AG08395 (cell line): ENCODE measurements at places on chromosomes 3 and 15.

- DNase-seq: no peak
Observed at GRCh38 chr3:103672346-103672745, 1237.5 kb downstream of the ZPLD1 start.

DNA sequence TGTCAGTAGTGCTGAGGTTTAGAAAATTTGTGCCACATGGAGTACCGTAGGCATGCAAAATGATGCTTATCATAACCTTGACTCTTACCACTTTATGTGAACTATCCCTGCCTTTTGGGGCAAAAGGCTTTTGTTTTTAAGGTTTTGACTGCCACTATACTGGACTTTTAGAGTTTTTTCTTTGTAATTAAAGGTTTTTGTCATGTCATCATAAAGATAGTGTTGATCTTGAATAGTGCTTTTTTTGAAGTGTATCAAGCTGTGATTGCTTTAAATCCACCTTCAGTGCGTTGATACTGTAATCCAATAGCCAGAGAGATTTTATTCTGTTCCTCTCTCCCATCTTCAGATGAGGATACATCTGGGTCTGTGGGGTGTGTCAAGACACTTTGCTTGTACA, 172.9 kb downstream of the ITPR1 start:
- DNase-seq: no peak

GRCh38 chr3:99536555-99537314, 101.7 kb upstream of the COL8A1 start:
- no peak for DNase-seq

- DNase-seq: no peak
Observed at GRCh38 chr15:80659375-80659774, 35.7 kb upstream of the ABHD17C start.

GRCh38 chr15:80233581-80233980, 18.4 kb downstream of the CTXND1 start:
- DNase-seq: no peak

DNA sequence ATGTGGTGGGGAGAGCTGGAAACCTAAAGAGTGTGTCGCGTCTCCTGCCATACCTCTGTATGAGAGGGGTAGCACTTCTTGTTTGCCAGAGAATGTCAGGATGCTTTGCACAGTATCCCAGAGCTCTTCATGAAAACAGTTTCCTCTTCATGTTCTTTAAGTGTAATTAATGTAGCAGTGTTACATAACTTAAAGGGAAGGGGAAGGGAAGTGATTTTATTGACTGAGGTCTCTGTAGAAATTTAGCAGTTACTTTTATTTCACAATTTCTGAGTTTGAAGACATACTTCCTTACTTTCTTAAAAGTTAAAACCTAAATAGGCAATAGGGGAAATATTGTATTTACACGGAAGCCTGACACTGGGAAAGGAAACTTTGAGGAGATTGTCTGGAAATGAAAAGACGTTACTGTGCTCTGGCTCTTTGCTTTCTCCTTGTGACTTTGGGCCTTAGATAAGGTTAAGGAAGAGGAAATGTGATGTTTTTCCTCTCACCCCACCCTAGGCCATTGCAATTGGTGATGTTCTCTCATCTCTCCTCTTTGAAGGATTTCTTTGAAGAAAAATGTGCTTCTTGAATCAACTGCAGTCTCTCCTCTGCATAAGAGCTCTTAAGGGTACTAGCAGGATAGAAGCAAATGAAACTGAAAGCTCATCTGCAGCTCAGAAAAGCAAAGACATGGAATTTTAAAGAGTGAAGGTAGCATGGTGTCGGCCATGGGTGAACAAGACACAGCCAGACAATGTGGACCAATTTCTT, 6.0 kb downstream of the NXPE3 start:
- DNase-seq: no peak

- DNase-seq: no peak
Observed at GRCh38 chr3:192367616-192368015, 359.7 kb downstream of the FGF12 start.

- no peak for DNase-seq
Observed at GRCh38 chr3:152243721-152244516, 24.8 kb upstream of the MBNL1 start.

DNA sequence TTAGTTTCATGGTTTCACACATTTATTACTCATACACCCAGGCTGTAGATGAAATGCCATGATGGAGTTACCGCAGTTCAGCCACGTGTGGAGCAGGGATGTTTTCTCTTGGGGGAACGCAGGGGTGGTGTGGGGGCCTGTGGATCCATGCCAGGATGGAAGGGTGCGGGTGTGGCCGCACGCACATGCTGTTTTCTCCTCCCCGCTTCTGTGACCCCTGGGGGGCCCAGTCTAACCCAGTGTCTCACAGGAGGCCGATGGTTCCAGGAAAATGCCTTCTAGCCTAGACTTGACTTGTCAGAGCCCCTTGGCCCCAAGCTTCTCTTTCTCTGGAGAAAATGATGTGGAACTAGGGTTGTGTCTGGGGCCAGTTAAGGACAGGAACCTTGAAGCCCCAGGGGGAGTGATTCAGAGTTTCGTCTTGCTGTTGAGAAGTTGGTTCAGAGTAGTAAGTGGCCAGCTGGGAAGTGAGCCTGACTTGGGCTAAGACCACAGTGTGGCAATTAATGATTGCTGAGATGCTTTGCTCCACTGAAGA, 240.4 kb upstream of the BHLHE40 start:
- DNase-seq: no peak

GRCh38 chr3:54355800-54356199, 233.4 kb downstream of the CACNA2D3 start:
- no peak for DNase-seq

GRCh38 chr3:138549179-138549977, 44.7 kb downstream of the CEP70 start:
- no peak for DNase-seq
